ENCODE measurements at places on chromosomes 16 and 17. TPM values are rescaled to one million over a fixed set of nuclear protein-coding genes. Genes with fewer than 3 reads are reported as not detected.

GRCh38 chr16:30530163-30531037 is 4.0 kb upstream of the ZNF768 start:
- no peak for DNase-seq

DNA sequence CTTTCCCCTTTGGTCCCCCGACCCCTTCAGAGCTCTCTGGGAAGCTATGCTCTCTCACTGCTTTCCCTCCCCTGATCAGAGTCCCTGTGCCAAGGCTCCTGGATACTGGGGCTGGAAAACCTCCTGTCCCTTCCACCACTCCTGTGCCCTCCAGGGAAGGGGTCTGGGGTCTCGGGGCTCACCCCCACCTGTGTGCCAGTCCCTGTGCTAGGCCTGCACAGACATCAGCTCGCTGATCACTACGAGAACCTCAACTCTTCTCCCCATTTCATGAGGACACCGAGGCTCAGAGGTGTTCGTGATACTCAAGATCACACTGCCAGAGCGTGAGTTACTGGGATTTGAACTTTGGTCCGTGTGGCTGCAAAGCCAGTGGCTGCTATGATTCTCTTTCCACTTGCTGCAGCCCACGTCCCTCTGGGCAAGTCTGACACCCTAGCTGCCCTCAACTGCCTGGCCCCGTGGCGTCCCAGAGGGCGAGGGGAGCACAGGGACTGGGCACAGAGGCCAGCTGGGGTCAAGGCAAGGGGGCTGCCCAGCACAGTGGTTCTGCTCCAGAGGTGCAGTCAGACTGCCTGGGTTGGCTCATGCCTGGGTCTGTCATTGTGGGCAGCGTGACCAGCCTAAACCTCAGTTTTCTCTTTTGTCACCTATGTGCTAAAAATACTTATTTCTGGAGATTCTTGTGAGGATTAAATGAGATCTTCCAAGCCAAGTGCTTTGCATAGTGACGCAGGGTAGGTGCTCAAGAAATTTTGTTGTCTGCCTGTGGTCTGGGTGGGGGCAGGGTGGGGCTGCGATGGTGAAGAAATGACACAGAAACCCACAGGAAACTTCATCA is 43.8 kb upstream of the TOB1 start:
- DNase-seq = no peak

- peak; percentile 90 for DNase-seq
Measured at GRCh38 chr16:1492923-1493745, at the start of gene TELO2. TSS of gene TELO2 (plus strand) at chr16:1493360. CDS start at chr16:1494282, 922 bp downstream.

DNA sequence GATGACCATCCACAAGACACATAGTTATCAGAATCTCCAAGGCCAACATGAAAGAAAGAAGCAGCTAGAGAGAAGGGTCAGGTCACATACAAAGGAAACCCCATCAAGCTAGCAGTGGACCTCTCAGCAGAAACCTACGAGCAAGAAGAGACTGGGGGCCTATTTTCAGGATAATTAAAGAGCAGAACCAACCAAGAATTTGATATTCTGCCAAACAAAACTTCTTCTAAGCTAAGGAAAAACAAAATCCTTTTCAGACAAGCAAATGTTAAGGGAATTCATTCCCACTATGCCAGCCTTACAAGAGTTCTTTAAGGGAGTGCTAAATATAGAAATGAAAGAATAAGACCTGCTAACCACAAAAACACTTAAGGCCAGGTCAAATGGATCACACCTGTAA is 47.8 kb downstream of the ITFG1 start:
- no peak for DNase-seq

GRCh38 chr17:57391857-57392471 is 135.6 kb downstream of the MSI2 start:
- DNase-seq = no peak

DNA sequence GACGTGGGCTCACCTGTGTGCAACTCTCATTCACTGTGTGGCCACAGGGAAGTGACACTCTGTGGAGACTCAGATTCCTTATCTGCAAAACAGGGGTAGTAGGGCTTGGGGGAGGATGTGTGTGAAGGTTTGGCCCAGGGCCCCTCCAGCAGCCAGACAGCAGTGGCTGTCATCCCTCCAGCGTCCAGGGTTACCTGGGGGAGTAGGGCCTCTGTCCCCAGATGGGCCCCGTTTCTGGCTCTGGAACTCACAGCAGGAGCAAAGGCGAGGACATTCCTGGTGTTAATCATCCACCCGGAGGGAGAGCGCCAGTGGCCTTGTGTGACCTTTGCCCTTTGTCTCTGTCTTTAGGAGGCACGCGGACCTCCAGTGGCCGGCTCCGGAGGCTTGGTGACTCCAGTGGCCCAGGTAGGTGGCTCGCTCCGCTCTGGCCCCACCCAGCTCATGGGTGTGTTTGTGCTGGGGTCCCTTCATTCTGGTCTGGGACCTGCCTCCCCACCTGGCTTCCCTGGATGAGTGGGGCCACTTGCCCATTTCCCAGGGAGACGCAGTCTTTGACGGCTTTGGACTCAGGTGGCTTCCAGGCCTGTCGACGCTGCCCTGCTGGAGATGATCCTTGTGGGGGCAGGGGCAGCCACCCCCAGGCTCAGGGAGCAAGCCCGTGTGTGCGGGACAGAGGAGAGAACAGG is 166.2 kb downstream of the SEC14L1 start:
- DNase-seq = no peak

DNA sequence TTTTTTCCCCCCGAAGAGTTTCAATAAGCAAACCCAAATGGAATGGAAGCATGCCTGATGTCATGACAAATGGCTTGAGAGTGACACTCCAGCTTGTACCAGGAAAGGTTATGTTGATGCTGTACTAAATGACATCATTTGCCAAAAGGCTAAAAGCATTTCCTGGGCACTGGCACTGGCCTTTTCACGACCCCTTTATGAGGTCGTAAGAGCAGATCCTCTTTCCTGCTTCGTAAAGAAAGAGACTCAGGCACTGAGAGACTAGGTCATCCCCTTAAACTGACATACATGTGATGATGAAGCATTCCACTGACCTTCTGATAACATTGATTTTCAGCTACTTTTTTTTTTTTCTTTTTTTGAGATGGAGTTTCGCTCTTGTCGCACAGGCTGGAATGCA is 30.5 kb downstream of the CEP295NL start:
- no peak for DNase-seq

- no peak for DNase-seq
Measured at GRCh38 chr17:11742886-11743285, 144.6 kb downstream of the DNAH9 start.

DNA sequence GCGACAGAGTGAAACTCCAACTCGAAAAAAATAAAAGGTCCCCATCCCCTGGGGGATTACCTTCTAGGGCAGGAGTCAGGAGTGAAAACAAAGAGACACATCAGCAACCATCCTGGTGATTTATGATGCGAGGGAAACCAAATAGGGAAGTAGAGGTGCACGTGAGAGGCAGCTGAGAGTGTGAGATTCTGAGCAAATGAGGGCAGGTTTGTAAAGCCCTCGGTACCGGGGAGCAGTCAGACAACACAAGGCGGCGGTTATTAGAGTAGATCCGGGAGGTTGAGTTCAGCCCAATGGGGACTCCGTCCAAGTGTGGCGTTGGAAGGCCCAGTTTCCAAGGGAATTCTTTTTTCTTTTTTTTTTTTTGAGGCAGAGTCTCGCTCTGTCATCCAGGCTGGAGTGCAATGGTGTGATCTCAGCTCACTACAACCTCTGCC is 7.4 kb upstream of the ARMC7 start:
- no peak for DNase-seq

GRCh38 chr17:48636177-48637018 is 10.2 kb upstream of the HOXB9 start:
- peak; percentile 69 for DNase-seq

GRCh38 chr16:4656221-4656620 is 31.6 kb downstream of the MGRN1 start:
- DNase-seq = peak; percentile 14

DNA sequence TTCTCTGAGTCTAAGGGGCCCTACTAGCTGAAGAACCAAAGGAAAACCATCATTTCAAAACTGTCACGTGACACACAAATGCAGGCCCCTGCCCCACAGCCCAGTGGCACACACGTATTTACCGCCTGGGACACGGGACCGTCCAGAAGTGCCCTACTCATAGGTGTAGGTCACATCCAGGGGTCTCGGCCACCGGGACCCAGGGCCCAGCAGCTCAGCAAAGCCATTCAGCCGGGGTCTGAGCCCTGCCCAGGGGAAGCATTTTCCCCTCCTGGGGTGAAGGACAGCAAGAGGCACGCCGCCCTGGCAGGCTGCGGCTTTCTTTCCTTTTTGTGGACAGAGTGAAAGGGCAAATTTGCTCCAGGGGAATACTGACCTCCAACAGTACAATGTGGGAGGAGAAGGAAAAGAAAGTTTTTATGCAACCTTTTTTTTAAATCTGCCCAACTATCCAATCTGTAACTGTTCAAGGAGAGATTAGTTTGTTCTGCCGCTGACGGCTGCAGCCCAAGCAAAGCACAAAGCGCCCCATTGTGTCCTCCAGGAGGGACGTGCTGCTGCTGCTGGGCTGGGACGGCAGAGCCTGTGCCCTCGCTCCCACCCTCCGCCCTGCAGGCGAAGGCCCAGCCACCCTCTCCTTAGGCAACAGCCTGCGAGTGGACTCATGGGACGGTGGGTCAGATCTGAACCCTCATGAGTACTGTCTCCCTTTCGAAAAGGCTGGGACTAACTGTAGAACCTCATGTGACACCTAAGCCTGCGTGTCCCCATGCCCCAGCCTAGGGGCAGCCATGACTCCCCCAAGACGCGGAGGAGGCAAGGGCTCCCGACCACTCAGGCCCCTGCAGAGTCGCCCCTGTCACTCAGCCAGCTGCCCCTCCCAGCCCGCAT is 21.3 kb downstream of the SLC7A5 start:
- DNase-seq = no peak

- no peak for DNase-seq
Measured at GRCh38 chr17:49748223-49748622, 15.7 kb downstream of the FAM117A start.

DNA sequence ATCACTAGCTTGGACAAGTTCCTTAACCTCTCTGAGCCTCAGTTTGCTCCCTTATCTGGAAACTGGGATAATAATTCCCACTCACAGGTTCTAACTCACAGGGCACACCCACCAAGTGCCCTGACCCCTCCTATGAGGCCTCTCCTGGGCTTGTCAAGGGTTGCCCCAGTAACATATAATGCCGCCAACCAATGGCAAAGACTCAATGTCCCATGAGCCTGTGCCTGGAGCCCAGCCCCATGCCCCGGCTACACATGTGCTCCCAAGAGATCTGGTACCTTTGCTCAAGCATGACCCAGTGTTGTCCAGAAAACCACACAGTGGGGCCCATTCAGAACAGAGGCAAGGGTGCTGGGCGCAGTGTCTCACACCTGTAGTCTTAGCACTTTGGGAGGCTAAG is 8.5 kb upstream of the FBXL19 start:
- DNase-seq = no peak

- no peak for DNase-seq
Measured at GRCh38 chr17:2275722-2276121, 27.9 kb downstream of the SMG6 start.

DNA sequence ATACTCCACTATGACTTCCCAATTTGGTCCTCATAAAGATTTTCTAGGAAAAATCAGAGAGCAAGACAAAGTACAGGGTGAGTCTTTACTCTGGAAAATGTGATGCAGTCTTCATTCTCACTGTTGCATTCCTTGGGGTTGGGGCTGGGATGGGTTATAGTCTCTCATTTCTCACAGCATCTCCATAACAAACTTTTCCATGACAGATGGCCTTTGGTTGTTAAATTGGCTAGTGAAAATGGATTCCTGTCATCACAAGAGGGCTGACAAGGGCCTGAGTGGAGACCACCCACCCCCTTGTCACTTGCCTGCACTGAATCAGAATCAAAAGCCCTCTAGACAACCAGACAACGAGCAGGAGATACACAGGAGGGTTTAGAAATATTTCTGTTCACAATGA is 174.6 kb downstream of the AATF start:
- DNase-seq = no peak

DNA sequence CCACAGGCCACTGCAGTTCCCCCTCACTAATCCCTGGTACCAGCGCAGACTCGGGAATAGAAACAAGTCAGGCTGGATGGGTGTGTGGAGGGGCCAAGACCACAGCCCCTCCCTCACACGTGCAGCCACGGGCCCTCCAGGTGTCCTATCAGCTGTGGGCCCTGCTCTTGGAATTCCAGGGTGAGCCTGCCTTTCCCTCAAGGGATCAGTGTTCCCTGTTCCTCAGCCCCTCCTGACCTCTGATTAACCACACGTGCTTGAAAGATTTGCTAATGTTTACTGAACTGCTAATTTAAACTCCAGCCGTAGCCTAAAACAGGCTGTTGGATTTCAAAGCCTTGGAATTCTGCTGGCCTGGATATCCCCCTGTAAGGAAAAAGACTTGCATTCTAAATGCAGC is 146.4 kb downstream of the SOCS1 start:
- DNase-seq = no peak

DNA sequence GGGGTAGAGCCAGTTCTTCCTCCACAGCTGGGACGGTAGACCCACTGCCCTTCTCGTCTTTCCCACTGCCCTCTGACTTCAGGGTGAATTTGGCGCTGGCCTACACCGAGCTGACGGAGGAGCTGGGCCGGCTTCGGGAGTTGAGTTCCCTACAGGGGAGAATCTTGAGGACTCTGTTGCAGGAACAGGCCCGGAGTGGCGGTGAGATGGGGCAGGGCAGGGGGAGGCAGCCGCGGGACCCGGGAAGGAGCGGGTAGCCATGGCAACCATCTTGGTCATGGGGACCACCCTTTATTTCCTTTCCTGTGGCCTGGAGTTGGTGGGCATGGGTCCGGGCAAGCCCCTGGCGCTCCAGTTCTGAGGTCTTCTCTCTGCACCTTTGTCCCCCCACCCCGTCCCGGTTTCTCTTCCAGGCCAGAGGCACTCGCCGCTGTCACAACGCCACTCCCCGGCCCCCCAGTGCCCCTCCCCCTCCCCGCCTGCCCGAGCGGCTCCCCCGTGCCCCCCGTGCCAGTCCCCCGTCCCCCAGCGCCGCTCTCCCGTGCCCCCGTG is 14.4 kb downstream of the TBKBP1 start:
- DNase-seq = no peak

- no peak for DNase-seq
Measured at GRCh38 chr16:52535076-52535475, 11.9 kb downstream of the TOX3 start.

GRCh38 chr17:72804949-72805707 is 287.4 kb downstream of the SLC39A11 start:
- DNase-seq = no peak

DNA sequence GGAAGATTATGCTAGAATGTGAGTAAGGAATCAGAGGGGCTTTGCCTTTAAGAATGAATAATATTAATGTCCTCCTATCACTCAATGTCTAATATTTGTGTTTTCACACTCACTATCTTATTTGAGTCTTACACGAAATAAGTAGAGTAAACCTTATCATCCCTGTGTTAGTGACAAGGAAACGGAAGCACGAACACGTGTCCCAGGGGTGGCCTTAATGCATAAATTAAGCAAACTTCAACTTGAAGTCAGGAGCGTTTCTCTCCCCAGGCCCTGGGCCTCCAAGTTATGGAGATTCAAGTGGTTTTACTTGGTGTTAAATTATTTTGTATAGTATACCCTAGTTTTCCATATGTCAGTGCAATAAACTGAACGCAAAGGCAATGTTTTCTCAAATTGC is 96.0 kb downstream of the WDR59 start:
- no peak for DNase-seq

The HAGH gene
- total RNA-seq = 182 TPM

The MATCAP1 gene
- 12.4 TPM for total RNA-seq

The GRB7 gene
- 5.1 TPM for total RNA-seq

The CACNG3 gene
- not detected for total RNA-seq
